Activated gamma-delta T cell treated with anti-CD3 and anti-CD28 coated beads, Interleukin-2, amount 50 U/mL, for 16 hours (primary cell): ENCODE measurements at places on chromosomes 4 and X.

DNA sequence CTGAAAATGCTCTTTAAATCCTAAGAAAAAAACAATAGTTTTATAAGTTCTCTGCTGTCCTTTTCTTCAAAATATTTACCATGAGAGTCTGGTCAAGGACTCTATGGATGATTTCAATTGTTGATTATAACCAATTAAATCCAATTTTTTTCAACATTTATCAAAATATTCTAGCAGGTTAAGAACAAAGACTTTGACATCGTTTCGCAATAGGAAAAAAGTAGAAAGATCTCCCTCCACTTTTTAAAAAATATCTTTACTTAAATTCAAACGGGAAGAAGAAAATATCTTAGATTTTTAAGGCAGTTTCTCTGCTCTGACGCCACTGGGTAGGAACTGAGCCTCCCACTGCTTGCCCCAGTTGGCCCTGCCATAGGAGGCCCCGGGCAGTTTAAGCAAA lies 44.7 kb upstream of the TMEM154 start:
- no peak for DNase-seq

GRCh38 chr4:40782876-40783275 lies 33.1 kb downstream of the NSUN7 start:
- DNase-seq = no peak

DNA sequence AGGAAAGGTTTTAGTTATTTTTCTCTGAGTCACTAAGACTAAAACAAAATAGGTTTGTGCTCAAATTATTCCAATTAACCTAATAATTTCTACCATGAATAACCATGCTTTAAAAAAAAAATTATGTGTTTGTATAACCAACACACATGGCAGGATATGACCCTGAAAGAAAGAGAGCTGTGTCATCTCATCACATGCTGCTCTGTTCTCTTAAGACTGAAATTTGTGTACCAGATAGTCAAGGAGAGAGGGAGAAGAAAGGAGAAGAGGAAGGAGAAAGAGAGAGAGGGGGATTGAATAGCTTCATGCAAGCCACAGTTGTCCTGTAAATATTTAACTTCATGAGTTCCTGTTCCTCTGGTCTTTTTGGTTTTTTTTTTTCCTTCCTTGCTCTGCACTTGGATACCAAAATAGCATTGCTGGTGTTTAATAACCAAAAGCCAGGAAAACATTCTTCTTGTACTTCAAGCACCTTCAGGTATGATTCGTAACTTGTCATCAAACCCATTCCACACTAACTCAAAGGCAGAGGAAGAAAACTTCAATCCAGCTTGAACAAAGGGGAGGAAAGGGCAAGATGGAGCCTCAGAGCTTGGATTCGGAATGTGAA lies 6.4 kb upstream of the PROM1 start:
- no peak for DNase-seq

DNA sequence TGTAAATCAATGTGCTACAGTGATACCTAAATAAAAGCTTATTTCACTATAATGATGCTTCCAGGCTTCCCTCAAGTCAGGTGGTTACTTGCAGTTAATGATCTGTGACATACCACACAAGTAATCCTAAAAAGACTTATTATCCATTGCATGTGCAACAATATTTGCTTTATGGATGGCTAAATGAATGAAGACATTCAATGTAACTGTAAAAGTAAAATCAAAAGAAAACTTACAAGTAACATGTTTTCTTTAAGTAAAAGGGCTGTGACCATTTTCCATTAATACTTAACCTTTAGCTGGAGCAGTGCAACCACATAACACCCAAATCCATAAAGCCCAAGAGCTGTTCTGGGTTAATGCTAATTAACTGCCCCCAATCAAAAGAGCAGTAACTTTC lies 42.6 kb downstream of the RAB28 start:
- no peak for DNase-seq

DNA sequence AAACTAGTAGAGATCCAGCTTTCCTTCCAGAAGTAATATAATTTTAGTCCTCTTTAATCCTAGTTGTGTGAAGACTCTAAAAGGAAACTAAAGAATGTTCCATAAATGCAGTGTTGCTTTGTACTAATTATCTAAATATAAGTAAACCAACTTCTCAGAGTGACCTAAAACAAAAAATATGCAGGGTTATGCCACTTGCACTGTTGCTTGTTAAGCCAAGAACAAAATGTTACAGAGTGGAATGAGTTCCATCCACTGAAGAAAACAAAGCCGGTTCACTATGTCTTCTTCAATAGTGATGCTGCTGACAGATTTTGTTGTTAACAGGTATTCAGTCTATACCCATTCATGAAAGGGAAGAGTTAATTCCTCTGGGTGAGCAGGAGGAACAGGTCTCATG lies 252.0 kb upstream of the DIAPH2 start:
- no peak for DNase-seq

GRCh38 chrX:119871245-119871598 lies 311 bp downstream of the RNF113A start:
- no peak for DNase-seq

- DNase-seq = no peak
Measured at GRCh38 chrX:141341743-141342142, 99.4 kb upstream of the SPANXC start.

- DNase-seq = no peak
Measured at GRCh38 chr4:42284030-42284429, 113.3 kb upstream of the SHISA3 start.

- no peak for DNase-seq
Measured at GRCh38 chr4:8525383-8526120, 54.6 kb upstream of the GPR78 start.

- no peak for DNase-seq
Measured at GRCh38 chrX:126164689-126165400, 1.2 kb downstream of the DCAF12L2 start.

GRCh38 chr4:20297261-20297660 lies 45.6 kb downstream of the SLIT2 start:
- DNase-seq = no peak

DNA sequence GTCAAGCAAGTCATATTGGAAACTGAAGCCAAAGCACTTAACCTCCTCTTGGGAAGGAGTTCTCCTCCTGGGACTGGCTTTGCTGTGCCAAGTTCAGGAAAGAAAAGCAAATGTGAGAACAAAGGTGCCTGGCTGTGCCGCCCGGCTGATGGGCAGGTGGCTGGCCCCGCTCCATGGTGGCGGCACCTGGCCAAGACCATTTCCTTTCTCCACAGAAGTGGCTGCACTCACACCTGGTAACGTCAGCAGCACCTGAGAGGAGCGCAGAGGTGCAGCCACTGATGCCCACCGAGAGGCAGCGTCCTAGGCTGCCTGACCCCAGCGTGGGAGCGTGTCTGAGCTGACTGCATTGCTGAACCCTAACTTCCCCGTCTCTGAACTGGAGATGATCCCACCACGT lies 54.3 kb downstream of the DCTD start:
- no peak for DNase-seq

GRCh38 chr4:21507439-21507838 lies 441.1 kb downstream of the KCNIP4 start:
- no peak for DNase-seq
